Stimulated activated CD4-positive, alpha-beta T cell treated with anti-CD3 and anti-CD28 coated beads, Interleukin-15, amount 100 ng/mL, for 1 hour (primary cell): ENCODE measurements at places on chromosomes 11 and 22.

- no peak for DNase-seq
These were observed 20.4 kb downstream of the LGR4 start for GRCh38 chr11:27452147-27452546.

DNA sequence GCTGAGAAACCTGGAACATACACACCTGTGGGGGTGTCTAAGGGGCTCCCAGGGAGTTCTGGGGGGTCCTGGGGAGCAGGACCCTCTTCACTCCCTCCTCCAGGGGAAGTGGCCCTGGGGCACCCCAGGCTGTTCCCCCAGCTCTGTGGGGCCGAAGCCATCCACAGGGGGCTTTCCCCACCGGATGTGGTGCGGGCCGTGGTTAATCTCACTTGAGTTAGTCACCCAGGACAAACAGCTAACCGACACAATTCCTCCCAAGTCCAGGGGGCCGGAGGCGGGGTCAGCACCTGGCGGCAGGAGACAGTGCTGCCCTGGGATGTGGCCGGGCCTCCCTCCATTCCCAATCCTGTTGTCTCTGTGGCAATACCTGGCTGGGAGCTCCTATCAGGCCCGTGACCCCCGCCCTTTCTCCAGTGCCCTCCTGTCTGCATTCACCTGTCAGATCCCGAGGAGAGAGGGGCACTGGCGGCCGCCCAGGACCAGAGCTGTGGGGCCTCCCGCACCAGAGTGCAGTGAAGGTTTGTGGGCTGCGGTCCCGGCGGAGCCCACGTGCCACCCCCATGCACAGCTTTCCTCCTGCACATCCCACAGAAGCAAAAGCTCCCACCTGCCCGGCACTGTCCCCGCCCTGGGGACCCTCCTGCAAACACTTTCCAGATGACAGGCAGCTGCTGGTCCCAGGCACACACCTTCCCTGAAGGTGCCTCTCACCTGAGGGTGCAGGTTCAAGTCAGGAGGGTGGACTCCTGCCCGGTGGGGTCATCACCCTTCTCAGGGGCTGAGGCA, 5.2 kb upstream of the MUC5AC start:
- DNase-seq, result no peak

GRCh38 chr11:65619281-65619928, 3.8 kb downstream of the PCNX3 start:
- no peak for DNase-seq

DNA sequence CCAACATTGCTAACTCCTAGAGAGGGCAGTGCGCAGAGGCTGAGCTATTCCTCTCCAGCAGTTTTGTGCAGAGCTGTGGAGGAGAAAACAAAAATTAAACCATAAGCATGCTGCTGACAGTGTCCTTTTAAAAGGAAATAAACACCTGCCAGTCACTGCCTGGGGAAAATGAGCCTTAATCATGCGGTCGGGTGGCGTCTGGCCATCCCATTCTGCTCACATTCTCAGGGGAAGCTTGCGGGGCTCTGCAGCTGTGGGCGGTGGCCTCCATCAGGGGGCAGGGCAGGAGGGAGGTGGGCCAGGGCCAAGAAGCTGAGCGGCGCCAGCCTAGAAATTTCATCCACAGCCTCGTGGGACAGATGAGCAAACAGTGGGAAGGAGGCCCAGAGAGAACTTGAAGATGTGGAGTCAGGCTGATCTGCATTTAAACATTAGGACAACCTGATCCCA, 71.0 kb upstream of the TP53I11 start:
- no peak for DNase-seq

- DNase-seq, result no peak
These were observed 12.8 kb downstream of the RAB3IL1 start for GRCh38 chr11:61904539-61905048.

- DNase-seq, result no peak
These were observed at the start of gene TREH for GRCh38 chr11:118679483-118679882. Gene TREH, minus strand, starts transcription at chr11:118679650. Its CDS starts 23 bp downstream, at chr11:118679627.

- no peak for DNase-seq
These were observed 195.4 kb upstream of the ARHGAP20 start for GRCh38 chr11:110907629-110908028.

DNA sequence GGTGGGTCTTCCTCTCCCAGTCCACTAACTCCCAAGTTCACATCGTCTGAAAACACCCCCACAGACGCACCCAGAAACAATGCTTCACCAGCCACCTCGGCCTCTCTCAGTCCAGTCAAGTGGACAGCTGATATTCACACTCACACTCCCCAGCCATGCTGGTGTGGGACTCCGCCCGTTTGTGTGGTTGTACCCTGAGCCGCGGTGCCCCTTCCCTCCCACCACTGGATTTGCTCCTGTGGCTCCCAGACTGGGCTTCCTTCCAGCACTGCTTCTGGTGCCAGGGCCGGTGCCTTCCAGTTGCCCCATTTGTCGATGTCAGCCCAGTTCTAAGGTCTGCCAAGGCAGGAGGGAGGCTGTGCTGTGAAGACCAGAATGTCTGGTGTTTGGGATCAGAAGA, 37.9 kb upstream of the PLET1 start:
- no peak for DNase-seq

DNA sequence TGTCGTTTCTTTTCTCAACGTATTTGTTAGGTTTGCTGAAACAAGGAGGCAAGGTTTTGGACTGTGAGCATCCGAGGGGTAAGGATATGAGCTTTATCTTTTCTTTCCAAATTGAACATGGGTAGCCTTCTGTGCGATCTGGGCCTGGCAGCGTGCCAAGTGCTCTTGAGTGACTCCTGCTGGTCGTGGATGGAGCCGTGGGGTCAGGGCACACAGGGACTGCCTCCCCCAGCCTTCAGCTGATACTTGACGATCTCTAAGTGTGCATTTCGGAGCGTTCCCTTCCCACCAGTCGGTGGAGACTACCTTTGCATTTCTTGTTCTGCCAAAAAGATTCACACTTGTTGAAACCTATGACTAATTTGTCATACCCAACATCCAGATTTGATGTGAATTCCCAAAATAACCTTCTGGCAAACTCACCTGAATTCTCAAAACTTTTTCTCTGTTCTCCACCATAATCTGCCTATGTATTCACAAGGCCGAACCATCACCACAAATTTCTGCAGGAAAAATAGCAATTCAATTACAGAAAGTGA, 40.1 kb upstream of the CLMP start:
- peak; percentile 43 for DNase-seq

GRCh38 chr11:14106303-14107049, 144.0 kb downstream of the SPON1 start:
- DNase-seq, result no peak

GRCh38 chr11:1654388-1655167, 25.0 kb downstream of the KRTAP5-5 start:
- DNase-seq, result no peak

- DNase-seq, result no peak
These were observed 2.0 kb downstream of the PNPLA5 start for GRCh38 chr22:43889860-43890253.

GRCh38 chr22:32839831-32840584, 38.5 kb downstream of the TIMP3 start:
- no peak for DNase-seq

GRCh38 chr11:64854534-64855502, 10.4 kb upstream of the CDC42BPG start:
- DNase-seq, result no peak

DNA sequence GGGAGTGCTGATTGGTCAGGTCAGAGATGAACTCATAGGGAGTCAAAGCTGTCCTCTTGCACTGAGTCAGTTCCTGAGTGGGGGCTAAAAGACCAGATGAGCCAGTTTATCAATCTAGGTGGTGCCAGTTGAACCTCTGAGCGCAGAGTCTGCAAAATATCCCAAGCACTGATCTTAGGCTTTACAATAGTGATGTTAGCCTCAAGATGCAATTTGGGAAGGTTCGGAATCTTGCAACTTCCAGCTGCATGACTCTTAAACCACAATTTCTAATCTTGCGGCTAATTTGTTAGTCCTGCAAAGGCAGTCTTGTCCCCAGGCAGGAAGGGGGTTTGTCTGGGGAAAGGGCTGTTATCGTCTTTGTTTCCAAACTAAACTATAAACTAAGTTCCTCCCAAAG, 92.3 kb upstream of the PARVA start:
- DNase-seq, result no peak

DNA sequence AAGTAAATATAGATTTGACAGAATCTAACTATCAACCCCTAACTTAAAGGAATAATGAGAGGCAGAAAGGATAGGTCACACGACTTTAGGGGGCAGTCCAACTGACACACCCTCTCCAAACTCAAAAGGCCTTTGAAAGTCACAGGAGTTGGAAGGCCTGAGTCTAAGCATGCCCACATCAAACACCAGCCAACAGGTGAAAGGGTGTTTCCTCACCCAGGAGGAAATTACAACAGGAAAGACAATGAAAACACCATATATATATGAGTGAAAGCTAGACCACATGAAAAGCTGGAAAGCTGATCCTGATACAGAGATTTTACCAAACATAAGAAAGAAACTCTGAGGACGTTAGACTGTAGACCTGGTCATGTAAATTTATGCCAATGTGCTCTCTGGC, 10.5 kb upstream of the DEPDC7 start:
- DNase-seq, result no peak

DNA sequence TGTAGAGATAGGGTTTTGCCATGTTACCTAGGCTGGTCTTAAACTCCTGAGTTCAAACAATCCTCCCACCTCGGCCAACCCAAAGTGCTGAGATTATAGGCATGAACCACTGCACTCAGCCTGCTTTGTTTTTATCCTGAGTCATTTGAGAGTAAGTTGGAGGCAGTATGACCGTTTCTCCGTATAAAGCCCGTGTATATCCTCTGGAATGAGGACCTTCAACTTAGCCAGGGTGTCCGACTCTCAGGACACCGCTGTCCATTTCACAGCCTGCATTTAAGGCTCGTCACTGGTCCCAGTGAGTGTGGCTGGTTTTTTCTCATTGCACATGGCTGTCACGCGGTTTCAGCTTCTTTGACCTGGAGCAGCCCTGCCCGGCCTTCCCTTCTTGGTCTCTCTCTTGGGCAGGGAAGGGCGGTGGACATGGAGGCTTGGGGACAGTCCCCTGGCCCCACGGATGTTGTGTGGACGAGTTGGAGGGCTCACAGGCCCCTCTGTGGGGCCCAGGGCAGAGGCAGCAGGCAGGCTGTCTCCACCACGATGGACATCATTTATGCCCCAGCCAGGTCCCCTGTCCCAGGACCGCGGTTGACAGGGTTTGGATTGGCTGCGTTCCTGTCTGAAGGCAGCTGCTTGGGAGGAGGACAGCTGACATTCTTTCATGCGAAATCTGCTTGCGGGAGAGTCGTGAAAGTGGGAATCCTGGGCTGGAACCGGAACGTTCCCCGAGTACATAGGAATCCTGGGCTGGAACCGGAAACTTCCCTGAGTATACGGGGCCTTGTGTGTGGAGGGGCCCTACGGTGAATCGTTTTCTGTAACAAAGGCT, 93.3 kb downstream of the KCNQ1 start:
- no peak for DNase-seq

- DNase-seq, result no peak
These were observed 1046.6 kb downstream of the TBC1D22A start for GRCh38 chr22:47808886-47809620.

DNA sequence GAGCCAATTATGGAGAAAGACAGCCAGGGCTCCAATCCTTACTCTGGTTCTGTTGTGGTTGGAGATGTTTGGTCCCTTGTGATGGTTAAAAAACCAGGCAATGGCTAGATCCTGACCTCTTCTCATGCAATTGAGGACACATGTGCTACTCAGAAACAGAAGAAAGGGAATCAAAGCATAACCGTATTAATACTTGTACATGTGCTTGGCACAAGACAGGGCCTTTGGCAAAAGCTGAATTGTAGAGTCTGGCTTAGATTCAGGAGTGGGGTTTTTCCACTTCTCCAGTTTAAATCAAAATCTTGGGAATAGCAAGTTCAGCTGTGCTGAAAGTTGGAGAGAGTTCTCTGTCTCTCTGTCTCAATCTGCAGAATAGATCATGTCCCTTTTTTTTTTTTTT, 80.1 kb upstream of the E2F8 start:
- DNase-seq, result no peak

- DNase-seq, result no peak
These were observed 8.7 kb upstream of the THRSP start for GRCh38 chr11:78054971-78055370.

- no peak for DNase-seq
These were observed at the start of gene PRSS23 for GRCh38 chr11:86800076-86800959. Gene PRSS23, plus strand, starts transcription at chr11:86800542. Its CDS starts 7,102 bp downstream, at chr11:86807644.

DNA sequence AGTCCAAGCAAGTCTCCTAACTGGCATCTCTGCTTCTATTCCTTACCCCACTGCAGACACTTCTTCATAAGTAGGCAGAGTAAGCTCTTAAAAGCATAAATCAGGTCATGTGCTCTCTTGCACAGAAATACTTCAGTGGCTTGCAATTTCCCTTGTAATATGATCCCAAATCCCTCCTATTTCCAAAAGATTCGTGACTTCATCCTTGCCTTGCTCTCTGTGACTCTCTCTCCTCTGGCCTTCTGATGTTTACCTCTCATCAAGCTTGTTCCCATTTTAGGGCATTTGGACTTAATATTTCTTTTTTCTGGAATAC, 37.4 kb upstream of the NCR3LG1 start:
- DNase-seq, result no peak

GRCh38 chr11:86370922-86371594, 3.6 kb upstream of the CCDC81 start:
- DNase-seq, result no peak

- no peak for DNase-seq
These were observed 16.1 kb upstream of the OR51M1 start for GRCh38 chr11:5367448-5368074.

GRCh38 chr11:80980227-80980626, 1539.4 kb upstream of the TENM4 start:
- DNase-seq, result no peak

GRCh38 chr11:82872377-82873150, 27.7 kb downstream of the PRCP start:
- DNase-seq, result no peak

DNA sequence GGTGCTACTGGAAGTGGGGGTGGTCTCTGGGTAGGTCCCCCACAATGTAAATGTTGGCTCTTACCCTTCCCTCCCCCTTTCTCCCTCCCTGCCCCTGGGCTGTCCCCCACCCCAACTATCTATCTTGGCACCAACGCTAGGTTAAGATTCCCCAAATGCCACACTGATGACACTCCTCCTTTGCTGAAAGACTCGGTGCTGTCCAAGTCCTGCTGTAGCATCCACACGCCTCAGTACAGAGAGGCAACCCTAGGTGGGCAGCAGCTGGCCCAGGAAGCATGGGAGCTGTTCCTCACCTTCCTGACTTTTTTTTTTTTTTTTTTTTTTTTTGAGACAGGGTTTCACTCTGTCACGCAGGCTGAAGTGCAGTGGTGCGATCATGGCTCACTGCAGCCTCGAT, 3.4 kb upstream of the KCTD17 start:
- no peak for DNase-seq

DNA sequence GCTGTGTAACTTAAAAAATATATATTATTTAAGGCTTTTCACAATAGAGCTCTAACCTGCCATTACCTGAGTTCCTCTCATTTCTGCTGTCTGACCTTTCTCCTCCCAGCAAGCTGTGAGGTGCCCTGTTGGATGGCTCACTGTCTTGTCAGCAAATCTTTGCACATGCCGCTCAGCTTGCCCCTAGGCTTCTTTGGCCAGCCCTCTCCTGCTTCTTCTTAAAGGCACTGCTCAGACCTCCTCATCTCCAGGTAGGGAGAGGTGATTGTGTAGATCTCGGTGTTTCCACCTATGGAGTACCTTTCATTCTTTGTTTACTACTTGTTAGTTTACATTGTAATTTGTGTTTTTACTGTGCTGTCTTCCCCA, 96.5 kb downstream of the EXT2 start:
- no peak for DNase-seq
